Activated T-helper 1 cell treated with anti-CD3 and anti-CD28 coated beads, Interleukin-12 subunit alpha, Interleukin-12 subunit beta, Interleukin-2, Interleukin-4 antibody, amounts not matched to agents 30 ng/mL and 10 ng/mL and 1 ng/mL, durations not matched to agents 14 hours and 24 hours and 36 hours (primary cell): ENCODE measurements at places on chromosomes 11 and 22. TPM values are rescaled to one million over a fixed set of nuclear protein-coding genes. Genes with fewer than 3 reads are reported as not detected.
A peak's percentile ranks its signal among the peaks of the same experiment; 100 is the strongest.

The KLHL35 gene
- total RNA-seq, result 2.5 and 2.8 TPM in 2 replicates

DNA sequence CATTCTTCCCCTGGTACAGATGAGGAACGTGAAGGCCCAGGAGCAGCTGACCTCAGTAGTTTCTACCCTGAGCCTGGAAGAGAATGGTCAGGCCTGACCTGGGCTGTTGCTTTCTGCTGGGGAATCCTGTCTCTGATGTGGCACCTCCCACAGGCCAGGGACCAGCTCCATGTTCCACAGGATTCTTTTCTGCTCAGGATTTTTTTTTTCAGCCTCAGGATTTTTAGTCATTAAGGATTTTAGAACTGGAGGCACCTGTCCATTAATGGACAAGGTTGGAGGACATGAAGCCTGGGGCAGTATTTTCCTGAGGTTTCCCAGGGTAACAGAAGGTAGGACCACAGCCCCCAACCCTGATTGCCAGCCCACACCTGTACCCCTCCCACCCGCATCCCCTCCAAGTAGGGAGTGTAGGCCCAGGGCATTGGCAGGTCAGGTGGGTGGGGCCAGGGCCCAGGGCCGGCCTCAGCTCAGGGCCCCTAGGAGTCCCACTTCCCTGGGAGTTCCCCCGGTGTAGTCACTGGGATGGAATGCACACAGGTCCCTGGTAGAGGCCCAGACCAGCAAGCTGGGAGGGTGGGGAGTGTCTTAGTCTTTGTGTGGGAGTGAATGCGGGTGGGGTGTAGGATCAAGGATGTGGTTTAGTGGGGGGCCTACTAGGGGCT is 16.1 kb downstream of the BIK start:
- no peak for DNase-seq

The CHST1 gene
- 0.17 and 0.23 TPM in 2 replicates for total RNA-seq

- DNase-seq, result peak; percentile 67
Observed at GRCh38 chr11:117818041-117818873, 6.3 kb downstream of the FXYD2 start.

DNA sequence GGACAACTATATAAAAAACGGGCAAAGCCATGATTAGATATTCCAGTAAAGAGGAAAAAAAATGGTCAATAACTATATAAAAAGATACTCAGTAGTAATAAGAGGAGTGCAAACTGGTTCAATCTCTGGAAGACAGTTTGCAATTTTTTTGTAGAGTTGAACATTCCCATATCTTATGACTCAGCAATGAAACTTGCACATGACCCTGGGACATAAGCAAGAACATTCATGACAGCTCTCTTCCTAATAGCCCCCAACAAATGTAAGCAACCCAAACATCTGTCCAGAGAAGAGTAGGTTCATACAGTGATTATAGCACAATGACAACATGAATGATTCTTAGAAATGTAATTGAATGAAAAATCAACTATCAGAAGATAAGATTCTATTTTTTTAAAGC is 21.8 kb upstream of the CSF2RB start:
- DNase-seq, result no peak
